ENCODE measurements at places on chromosomes 12 and 14.

DNA sequence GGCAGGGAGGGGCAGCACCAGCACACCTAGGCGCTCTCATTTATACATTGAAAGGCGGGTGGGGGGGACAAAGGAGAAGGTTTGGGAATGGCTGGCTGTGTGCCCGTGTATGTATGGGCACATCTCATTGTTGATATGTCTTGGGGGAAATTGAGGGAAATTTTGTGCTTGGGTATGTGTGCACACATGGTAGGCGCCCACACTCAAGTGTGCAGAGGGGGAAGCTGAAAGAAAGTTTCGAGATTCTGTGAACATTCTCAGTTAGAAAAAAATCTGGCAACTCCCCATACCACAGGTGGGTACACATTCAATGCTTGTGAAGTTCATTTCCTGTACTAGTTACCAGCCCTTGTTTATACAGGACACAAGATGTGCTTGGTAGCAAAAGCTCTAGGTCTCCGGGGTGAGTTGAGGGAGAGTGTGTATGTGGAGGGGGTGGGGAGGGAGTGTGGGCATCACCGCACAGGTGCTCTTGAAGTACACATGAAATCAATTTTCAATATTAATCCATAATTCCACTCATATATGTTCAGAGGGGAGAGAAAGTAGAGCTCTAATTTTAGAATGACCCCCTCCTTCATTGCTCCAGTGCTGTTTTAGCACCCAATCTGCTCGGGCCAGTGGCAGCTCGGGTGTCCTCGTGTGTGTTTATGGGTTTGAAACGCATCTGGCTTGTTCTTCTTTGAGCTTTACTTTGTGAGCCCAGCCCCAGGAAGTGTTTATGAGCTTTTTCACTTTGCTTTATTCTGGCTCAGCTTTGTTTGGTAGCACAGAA, 286.0 kb downstream of the ZFP36L1 start:
- DNase-seq: no peak

DNA sequence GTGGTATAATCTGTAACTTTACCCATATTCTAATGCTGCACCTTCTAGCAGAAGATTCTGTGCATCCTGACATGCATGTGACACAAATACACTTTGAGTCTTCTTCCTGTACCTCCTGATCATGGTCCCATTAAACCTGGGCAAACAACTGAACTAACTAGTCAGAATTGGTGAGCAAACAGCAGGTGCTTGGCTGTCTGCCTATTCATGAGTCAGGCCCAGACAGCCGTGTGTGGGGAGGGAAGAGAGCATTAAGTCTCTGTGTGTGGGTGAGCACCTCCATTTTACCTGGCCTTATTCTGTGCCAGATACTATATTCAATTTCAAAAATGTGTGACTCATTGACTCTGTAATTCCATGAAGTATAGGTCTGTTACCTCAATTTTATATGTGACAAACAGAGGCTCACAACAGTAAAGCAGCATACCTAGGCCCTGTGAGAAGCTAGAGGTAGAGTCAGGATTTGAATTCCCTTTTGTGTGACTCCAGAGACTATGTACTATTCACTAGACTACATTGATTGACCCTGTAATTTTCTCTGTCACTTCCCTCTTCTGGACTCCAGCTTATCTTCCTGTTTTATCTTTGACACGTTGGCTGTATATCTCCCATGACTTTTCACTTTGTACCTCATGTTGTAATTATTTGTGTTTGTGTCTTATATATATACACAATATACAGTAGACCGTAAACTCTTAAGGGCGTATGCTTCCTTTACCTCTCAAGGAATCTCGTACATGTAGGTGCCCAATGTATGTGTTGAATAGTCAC, 32.2 kb downstream of the SUSD6 start:
- peak; percentile 57 for DNase-seq

DNA sequence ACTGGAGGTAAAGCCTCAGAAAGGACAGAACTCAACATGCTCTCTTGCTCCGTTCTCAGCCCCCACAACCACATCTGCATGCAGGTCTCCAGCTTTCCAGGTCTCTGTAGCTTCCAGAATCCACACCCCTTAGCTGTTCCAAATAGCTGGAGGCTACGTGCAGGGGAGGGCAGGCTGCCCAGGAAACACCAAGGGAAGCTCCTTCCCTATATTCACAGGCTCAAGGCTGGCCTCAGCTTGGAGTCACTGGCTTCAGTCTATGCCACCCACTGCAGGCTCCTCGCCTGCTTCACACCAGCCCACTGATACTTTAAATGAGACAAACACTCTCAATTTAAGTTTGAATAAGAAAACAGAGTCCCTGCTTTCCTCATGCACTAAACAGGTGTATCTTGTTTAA, 73.3 kb downstream of the ASCL4 start:
- DNase-seq: no peak

DNA sequence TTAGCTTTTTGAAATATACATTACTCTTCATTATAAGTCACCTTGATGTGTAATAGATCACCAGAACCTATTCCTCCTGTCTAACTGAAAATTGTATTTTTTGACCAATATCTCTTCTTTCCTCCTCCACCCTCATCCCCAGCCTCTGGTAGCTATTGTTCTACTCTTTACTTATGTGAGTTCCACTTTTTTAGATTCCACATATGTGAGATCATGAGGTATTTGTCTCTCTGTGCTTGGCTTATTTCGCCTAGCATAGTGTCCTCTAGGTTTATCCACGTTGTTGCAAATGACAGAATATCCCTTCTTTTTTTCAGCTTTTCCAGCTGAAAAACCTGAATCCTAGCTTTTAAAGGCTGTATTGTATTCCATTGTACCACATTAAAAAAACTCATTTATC, 82.1 kb downstream of the MIPOL1 start:
- no peak for DNase-seq

DNA sequence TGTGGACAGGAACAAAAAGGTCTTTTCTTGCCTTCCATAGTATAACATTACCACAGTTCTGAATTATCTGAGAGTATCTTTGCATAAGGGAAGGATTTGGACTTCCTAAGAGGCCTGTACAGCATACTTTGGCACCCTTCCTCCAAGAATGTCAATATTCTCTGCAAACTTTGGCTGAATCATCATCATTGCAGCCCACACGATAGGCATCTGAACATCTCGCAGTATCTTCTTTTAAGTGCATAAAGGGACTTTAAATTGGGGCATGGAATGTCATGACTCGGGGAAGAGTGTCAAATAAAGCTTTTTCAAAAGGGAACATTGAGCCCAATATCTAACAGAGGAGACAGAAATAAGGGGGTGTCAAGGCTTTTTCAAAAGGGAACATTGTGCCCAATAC, 646.2 kb upstream of the STXBP6 start:
- no peak for DNase-seq

All from KBM-7 (cell line).